ENCODE measurements at places on chromosomes 1 and 21.

DNA sequence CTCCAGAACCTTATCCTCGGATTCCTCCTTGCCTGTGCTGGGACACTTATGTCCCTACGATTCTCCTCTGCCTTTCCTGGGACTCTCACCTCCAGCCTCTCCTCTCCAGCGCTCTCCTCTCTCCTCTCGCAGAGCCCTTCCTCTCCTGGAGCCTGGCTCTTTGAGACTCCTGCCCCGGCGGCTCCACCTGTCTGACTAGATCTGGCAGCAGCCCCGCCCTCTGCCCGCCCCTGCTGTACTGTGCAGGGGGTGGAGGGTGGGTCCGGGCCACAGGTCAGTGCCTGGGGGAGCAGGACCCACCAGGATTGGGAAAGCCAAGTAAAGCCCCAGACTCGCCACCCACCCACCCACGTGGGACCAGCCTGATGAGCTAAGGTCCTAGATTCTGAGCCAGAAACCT, 1.6 kb downstream of the ELOVL1 start:
- DNase-seq = no peak

GRCh38 chr1:27359822-27360158, 7.0 kb downstream of the MAP3K6 start:
- no peak for DNase-seq

DNA sequence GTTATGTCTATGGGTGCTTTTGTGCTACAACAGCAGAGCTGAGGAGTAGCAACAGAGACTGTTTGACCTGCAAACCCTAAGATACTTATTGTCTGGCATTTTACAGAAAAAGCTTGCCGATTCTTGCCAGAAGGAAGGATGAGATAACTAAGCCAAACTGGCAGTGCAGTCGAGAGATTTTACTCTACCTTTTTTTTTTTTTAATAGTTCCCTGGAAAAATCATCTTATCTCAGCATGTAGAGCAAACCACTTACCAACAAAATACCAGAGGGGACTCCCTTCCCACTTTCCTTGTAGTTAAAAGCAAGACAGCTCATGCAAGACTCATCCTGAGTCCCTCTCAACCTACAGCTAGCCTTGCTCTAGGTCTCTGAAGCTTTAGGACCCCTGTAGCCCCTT, 132.9 kb downstream of the SYT2 start:
- no peak for DNase-seq

DNA sequence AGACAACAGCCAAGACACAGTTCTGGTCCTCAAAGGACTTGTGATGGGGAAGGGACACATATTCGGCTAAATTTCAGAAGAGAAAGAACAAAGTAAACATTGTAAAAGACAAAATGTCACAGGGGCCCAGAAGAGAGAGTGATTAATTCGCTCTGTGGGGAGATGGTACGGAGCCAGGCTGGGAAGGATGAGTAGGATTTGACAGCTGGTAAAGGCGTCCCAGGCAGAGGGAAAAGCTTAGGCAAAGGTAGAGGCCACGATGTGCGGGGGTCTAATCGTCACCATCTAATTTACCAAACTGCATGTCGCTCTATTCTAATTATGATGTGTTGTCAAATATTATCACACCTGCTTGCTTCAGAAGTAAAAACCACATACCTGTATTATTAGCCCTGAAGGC, 17.3 kb upstream of the EFNA1 start:
- DNase-seq = no peak

GRCh38 chr1:183652547-183653461, at the start of gene APOBEC4:
Gene APOBEC4, minus strand, starts transcription at chr1:183653316. Its CDS starts 4,535 bp downstream, at chr1:183648781.
- DNase-seq = no peak

GRCh38 chr1:200673952-200674823, 4.5 kb upstream of the DDX59 start:
- DNase-seq = no peak

All from stimulated activated CD8-positive, alpha-beta memory T cell treated with anti-CD3 and anti-CD28 coated beads, Interleukin-12 subunit alpha, Interleukin-12 subunit beta, amount 100 ng/mL, for 4 hours (primary cell).